Stimulated activated CD4-positive, alpha-beta T cell treated with anti-CD3 and anti-CD28 coated beads, TNF-alpha, amount 100 ng/mL, for 24 hours (primary cell): ENCODE measurements at places on chromosomes 3 and 15.

DNA sequence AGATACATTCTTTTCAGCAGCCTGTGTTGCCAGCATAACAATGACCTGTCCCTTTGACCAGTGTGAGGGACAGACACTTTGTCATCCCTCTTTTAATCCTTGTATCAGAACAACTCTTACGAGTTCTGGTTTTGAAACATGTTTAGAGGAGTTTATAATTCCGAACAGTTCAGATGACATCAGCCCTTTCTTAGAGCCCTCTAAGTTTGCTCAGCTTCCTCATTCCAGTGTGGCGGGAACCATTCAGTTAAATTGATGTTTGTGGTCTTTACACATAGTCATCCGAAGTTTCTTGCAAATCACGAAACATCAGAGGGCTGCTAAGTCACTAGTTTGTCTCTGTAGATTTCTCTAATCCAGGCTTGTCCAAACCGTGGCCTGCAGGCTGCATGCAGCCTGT, 102.5 kb downstream of the AKAP13 start:
- DNase-seq, result no peak

DNA sequence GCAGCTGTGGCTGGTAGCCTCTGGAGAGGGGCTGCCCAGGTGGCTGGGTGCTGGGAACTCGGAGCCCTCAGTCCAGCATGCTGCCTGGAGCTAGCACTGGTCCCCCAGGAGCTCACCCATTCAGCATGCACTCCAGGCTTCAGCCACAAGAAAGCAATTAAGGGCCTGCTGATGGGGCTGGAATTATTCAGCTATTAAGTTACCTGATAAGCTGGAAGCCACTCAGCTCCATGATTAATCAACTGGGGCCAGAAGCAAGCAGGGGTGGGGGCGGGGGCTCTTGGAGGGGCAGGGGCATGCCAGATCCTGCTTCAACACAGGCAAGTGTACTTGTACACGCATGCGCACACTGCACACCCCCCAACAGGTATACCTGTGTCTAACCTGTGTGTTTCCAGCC, 22.1 kb upstream of the TMEM115 start:
- DNase-seq, result no peak

GRCh38 chr3:134092208-134092701, 62.5 kb upstream of the SLCO2A1 start:
- DNase-seq, result no peak

DNA sequence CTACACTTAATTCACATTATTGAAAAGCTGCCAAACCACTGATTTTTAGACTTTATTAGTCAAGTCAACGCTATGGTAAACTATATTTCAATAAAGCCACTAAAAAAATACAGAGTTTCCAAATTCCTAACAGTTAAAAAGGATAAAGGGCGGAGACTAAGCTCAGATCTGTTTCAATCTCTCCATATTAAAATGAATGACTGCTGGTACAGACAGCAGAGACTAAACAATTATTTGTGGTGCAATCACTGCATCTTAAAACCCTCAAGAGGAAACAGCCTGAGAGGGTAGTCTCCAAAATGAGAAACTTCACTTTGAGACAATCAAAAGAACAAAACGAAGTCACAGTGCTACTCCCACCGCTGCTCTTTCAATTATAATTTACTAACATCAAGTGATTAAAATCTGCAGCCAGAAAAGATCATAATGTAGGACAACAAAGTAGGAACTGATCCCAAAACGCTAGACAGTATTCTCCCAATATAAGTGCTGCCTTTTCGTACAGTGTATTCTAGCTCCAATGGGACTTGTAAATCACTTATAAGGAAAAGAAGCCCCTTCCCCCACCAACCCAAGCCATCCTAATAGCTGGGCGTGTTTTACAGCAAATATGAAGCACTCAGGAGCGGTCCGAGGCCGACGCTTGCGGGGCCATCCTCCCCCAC, 1.2 kb downstream of the UBP1 start:
- no peak for DNase-seq

GRCh38 chr15:64571857-64572291, 111.5 kb downstream of the ZNF609 start:
- no peak for DNase-seq

GRCh38 chr3:48398701-48399386, 26.8 kb downstream of the FBXW12 start:
- no peak for DNase-seq

DNA sequence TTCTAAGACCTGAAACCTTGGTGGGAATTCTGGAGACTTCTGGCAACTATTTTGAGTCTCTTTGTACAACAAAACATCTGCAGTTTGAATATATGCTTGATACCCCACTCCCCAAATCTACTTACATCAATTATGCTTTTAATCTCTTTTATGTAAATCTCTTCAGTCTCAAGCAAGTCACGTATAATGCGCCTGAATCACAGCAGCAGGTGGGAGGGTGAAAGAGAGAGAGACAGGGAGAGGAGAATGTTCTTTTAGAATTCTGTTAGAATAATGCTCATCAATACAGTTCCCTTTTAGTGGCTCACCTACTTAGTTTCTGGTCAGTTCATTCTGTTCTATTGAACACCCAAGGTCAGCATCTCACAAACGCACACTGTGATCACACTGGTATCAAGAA, 22.2 kb upstream of the B3GNT5 start:
- DNase-seq, result no peak

DNA sequence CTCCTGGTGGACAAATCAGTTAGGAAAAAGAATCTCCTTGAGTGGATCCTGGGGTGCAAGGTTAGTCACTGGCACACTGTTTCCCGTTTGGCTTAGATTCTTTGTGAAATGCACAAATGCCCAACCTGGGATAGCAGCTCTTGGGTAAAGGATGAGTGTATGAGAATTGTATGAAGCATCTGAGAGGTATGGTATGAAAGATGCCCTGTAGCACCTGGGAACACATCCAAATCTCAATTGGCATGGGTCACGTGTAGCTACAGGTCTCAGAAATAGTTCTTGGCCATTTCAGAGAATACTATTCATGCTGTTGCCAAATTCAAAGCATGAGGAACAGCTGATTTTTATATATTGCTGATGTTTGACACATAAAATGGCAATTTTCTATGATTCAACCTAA, 84.3 kb downstream of the KCNH8 start:
- DNase-seq, result no peak

DNA sequence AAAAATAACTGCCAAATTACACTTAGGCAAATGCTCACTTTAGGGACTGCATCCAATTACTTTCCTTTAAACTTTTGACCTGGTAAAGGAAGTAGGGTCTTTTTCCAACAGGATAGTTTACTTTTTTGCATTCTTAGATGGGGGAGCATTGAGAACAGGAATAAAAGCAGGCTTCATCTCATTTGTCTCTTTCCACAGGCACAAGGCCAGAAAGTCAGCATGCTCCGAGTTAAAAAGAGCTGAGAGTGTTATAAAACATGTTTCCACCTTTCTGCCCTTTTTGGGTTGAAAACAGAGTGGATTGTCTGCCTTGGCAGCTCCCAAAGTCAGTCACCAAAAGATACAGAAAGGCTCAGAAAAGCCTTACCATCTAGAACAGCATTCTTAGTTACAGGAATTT, 404.9 kb upstream of the ALCAM start:
- no peak for DNase-seq

DNA sequence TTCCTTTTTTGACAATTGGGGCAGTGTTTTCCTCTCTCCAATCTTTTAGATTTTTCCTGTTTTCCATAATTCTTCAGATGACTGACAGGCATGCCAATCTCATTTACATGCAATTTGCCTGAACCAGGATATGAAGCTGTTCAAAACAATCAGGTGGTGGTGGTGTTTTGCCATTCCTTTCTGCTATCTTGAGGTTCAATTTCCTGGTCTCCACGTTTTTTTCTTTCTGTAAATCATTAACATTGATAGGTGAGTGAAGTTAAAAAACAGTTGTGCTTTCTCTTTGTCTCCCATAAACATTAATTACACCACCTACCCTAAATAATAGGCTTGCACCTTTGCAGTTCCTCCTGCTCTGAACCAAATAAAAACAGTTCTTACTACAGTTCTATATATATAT, 49.1 kb downstream of the C2CD4A start:
- no peak for DNase-seq

DNA sequence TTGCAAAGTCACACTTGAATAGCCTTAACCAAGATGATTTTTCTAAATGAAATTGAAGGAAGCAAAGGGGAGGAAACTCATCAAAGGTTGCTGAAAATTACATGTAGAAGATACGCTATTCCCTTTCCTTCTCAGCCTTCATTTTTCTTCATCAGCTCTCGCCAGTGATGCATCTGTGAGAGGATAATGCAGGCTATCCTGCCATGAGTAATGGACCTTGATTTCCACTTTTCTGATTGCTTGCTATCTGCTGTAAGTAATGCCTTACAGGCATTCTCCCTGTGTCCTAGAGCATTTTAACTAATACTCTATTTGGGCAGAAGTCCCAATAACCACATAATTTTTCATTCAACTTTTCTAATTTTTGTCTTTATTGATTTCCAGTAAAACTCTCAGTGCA, 162.6 kb downstream of the BBX start:
- no peak for DNase-seq

- DNase-seq, result no peak
Measured at GRCh38 chr15:26179906-26180305, 316.8 kb upstream of the ATP10A start.

GRCh38 chr3:52402706-52403270, 42.1 kb downstream of the SEMA3G start:
- DNase-seq, result no peak

GRCh38 chr3:56347219-56347871, 120.9 kb downstream of the ERC2 start:
- no peak for DNase-seq

GRCh38 chr3:159583662-159584061, 405.0 kb upstream of the IL12A start:
- no peak for DNase-seq

DNA sequence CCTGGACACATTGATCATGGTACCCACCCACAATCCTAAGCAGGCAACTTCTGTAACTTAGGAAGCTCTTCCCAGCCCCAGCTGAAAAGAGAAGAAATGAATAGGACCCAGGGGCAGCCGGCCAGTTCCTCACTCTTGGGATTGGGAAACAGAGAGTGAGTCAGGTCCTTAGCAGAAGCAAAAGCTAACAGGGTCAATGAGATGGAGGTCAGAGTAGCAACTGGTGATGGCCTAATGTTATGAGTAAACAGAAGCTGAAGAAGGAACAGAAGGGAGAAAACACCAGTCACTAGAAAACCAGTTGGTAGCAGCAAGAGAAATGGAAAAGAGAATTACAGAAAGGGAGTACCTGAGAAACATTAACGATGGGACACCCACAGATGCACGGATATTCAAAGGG, 20.0 kb downstream of the RIOX2 start:
- no peak for DNase-seq

DNA sequence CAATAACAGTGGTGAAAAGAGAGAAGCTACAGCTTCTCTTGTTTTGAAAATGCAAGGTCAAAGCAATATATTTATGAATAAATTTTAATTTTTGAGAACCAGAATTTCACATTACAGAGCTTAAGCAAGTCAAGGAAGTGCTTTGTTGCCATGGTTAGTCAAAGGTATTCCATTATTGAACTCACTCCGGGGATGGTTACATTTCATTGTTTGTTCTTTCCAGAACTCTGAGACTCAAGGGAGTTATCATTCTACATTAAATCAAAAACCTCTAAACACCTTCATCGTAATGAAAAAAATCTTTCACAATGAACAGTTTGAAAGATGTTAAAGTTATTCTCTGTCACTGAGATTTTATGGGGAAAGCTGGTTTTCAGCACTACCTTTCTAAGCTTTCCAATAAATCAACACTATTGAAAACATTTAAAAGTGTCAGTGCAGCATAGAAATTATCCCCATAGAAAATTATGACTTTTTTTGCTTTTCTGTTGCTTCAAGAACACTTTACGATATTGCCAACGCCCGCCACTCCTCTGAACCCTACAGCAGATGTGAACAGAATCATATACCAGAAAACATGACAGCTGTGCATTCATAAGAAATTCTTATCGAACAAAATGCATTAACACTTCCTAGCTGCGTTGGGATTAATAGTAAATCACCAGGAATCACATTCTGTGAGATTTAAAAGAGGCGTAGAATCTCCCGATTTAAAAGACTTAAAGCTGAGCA, 83.0 kb downstream of the OTOL1 start:
- DNase-seq, result no peak
